Mononuclear cell (primary cell): ENCODE measurements at places on chromosomes 4 and X. TPM values are rescaled to one million over a fixed set of nuclear protein-coding genes. Genes with fewer than 3 reads are reported as not detected.

Gene PLXNB3
- 0.21 TPM for total RNA-seq

Gene CISD2
- total RNA-seq: 11.9 TPM

Gene PRDX4
- total RNA-seq: 14.6 TPM

Gene LRCH2
- total RNA-seq: not detected

Gene CCDC120
- total RNA-seq: 2.9 TPM

Gene STATH
- not detected for total RNA-seq

Gene STARD8
- 2.0 TPM for total RNA-seq

Gene PCYT1B
- total RNA-seq: 3.7 TPM

Gene ARR3
- not detected for total RNA-seq
